Uterus (tissue), 4 donors: ENCODE measurements at places on chromosomes 3 and 15. TPM values are rescaled to one million over a fixed set of nuclear protein-coding genes. Genes with fewer than 3 reads are reported as not detected.

The DUT gene
- 108 TPM for total RNA-seq

The GRIP2 gene
- 0.77 TPM for total RNA-seq

The ASB14 gene
- not detected for total RNA-seq

The HYKK gene
- total RNA-seq = 28.5 TPM

The CCDC54 gene
- total RNA-seq = not detected

The AADACL2 gene
- total RNA-seq = not detected

The PRR20G gene
- total RNA-seq = not detected

The SCAANT1 gene
- total RNA-seq = not detected

The PARP15 gene
- 3.1 TPM for total RNA-seq

The TEX9 gene
- 22.8 TPM for total RNA-seq

The CPA3 gene
- total RNA-seq = 36.6 TPM

The LRRN1 gene
- 3.0 TPM for total RNA-seq

The GNAT1 gene
- total RNA-seq = not detected

The CD86 gene
- 0.29 TPM for total RNA-seq

The ANKDD1A gene
- total RNA-seq = 36.2 TPM
